ENCODE measurements at places on chromosomes 6 and 20. TPM values are rescaled to one million over a fixed set of nuclear protein-coding genes. Genes with fewer than 3 reads are reported as not detected.

Gene RRAGD
- total RNA-seq, result 3.3 TPM

Gene CST5
- not detected for total RNA-seq

Gene SLC16A10
- 0.35 TPM for total RNA-seq

Gene MCHR2
- total RNA-seq, result not detected

Gene BPIFB1
- total RNA-seq, result not detected

Gene MATN4
- total RNA-seq, result 0.12 TPM

Gene CRISP2
- not detected for total RNA-seq

Gene ITPR3
- 30.6 TPM for total RNA-seq

Gene LY86
- total RNA-seq, result not detected

Gene CNKSR3
- 5.8 TPM for total RNA-seq

Data from A549 treated with RU486 at 1 μM for 4 hours (cell line).